Heart left ventricle (tissue), 16 donors: ENCODE measurements at places on chromosomes 11 and 22. TPM values are rescaled to one million over a fixed set of nuclear protein-coding genes. Genes with fewer than 3 reads are reported as not detected.

Gene P2RY2
- 10.7 TPM for total RNA-seq

Gene INS
- total RNA-seq, result not detected

Gene MADD
- total RNA-seq, result 40.2 TPM

DNA sequence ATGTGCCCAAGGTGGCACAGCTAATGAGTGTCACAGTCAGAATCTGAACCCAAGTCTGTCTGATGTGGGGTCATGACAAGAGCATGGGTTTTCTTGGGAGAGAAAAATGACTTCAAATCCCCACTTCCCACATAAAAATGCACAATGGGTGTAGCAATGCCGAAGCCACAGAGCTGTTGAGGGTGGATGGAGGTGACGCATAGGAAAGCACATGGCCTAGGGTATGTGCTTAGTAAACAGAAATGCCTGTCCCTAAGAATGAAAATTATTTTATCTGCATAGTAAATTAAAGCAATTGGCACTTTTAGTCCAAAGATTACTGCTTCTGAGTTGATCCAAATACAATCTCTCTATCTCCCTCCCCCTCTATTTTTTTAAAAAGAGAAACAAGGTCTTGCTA, 10.9 kb downstream of the MICAL3 start:
- no peak for DNase-seq

GRCh38 chr22:28903729-28904128, 20.4 kb downstream of the ZNRF3 start:
- DNase-seq, result peak; percentile 46

DNA sequence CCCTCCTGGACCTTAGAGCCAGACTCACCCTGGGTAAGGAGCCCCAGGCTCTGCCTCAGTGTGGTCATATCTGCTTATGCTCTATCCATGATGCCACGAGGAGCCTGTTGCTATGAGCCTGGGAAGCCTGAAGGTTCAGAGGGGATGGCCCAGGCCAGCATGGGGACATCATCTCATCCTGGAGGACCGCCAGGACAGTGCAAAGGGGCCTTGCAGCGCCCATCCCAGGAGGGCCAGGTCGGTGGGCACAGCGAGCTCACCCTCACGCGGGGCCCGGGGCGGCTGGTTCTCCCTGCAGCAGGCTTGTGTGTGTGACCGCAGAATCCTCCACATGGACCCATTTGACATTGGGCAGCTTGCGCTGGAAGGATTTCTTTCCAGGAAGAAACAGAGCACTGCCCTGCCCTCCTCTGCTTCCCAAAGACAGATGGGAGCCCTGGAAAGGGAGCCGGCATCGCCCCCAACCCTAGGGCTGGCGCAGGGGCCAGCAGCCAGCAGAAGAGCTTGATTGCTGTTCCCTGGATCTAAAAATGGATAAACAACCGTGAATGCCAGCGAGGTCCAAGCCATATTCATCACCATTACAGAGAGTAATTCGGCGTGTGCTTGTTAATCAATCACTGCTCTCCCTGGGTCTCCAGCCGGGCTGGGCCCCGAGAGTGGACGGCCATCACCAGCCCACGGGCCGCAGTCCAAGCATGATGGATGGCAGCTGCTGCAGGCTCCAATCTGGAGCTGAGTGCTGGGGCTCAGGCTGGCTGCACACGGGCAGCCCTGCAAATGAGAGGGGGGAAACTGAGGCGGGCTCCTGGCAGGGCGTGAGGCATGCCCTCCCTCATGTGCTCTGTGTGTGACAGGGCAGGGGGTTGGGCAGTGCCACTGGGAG, 739.7 kb downstream of the BRD1 start:
- DNase-seq, result no peak

DNA sequence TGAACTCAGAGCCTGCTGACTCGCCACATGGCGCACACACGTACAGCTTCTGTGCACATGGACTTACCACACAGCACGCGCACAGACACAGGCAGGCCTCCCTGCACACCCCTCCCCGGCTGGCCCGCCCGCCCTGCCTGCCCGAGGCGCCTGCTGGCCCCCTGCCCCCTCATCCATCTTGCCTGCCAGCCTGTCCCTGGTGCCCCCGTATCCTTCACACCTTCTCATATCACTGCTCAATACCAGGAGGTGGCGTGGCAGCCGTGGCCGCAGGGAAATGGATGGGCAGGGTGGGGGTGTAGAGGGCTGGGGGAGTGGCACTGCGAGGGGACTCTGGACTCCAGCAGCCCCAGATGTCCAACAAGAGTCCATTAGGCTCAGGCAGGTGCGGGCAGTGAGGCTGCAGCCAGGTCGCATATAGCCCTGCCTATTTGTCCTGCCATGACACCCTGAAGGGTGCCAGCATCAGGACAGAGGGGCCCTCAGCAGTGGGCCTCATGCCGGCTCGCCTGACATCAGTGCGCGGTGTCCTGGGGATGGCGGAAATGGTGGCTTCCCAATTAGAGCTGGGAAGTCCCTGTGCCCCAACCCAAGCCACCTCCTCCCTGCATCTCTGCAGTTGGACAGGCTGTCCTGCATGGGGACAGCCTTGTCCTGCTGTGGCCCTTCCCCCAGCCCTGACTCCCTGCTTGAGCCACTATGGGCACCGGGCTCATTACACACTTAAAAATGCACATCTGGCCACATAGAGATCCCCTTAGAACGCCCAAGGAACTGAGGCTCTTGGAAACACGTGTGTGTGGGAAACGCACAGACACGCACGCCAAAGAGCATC, 2.0 kb upstream of the TBX10 start:
- DNase-seq, result no peak

Gene XKR3
- total RNA-seq, result not detected

- no peak for DNase-seq
Measured at GRCh38 chr11:34620820-34621792, at the start of gene EHF. Gene EHF, plus strand, starts transcription at chr11:34621093. Its CDS starts 21,538 bp downstream, at chr11:34642631.

GRCh38 chr11:119318240-119319135, 1.6 kb upstream of the MCAM start:
- peak; percentile 38 for DNase-seq

DNA sequence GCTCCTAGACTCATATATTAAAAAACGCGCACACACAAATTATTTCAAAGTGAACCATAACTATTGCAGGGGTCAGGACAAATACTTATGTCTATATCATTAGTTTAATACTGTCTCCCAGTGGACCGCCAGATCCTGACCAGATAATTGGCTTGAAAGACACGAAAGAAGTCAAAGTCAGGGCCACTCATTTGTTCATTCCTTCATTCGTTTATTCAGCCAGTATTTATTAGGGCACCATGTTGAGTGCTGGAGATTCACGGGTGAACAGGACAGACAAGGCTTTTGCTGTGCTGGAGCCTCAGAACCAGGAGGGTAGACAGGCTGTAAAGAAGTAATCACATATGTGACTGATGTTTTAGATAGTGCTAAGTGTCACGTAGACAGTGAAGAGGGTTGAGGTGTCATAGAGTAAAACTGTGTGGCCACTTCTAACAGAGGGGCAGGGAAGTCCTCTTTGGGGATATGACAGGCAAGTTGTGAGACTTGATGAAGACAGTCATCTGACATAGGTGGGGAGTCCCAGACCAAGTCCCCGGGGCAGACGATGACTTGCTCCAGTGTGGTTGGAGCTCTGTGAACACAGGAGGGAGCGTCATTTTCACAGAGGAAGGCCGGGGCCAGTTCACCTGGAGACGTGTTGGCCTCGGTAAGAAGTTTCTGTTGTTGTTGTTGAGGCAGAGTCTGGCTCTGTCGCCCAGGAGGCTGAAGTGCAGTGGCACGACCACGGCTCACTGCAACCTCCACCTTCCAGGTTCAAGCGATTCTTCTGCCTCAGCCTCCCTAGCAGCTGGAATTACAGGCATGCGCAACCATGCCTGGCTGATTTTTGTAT, 25.9 kb downstream of the RBX1 start:
- DNase-seq, result no peak

DNA sequence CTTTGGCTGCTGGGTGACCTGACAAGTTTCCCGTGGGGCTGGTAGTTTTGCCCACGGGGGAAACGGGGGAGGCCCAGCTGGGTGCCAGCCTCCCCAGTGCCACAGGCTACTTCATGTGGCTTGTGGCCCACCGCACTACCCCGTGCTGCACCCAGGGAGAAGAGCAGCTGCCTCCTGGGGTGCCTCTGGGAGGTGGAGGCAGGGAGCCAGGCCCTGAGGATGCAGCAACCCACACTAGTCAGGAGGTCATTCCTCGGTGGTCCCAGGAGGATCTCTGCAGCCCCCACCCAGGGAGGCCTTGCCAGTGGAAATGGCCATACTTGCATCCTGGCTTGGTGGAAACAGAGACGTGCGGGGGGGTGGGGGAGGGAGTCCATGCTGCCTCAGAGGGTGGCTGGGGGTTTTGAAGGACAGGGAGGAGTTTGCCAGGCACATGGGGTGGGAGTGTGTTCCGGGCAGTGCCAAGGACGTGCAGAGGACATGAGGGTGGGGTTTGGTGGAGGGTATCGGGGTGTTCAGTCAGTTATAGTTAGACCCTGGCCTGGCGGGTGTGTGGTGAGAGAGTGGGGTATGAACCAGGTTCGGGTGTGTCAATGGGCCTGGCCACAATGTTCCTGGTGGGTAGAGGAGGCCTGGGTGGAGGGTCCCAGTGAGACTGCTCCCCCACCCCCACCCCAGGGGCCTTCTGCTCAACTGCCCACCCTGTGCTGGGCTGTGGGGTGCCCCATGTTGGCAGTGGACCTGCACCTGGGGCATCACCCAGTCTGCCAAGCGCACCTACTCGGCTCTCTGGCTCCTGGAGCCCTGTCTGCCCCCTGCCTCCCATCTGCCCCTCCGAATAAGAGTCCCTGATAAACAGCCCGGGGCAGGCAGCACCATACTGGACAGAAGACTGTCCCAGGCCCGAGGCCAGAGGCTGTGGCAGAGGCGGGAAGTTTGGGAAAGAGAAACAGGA, 3.8 kb downstream of the PIM3 start:
- no peak for DNase-seq

DNA sequence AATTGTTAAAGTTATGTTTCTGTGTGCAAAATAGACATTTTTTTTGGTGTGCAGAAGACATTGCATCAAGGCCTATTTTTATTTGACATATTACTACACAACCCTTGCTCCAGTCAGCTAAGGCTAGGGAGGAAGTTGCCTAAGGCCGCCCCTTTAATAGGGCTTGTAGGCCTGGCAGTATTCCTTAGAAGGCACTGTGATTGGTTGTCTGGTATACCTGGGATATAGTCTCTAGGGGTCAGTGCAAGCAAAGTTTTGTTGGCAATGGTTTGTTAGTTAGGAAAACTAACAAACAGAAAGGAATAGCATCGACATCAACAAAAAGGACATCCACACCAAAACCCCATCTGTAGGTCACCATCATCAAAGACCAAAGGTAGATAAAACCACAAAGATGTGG, 16.9 kb downstream of the CCDC15 start:
- no peak for DNase-seq

DNA sequence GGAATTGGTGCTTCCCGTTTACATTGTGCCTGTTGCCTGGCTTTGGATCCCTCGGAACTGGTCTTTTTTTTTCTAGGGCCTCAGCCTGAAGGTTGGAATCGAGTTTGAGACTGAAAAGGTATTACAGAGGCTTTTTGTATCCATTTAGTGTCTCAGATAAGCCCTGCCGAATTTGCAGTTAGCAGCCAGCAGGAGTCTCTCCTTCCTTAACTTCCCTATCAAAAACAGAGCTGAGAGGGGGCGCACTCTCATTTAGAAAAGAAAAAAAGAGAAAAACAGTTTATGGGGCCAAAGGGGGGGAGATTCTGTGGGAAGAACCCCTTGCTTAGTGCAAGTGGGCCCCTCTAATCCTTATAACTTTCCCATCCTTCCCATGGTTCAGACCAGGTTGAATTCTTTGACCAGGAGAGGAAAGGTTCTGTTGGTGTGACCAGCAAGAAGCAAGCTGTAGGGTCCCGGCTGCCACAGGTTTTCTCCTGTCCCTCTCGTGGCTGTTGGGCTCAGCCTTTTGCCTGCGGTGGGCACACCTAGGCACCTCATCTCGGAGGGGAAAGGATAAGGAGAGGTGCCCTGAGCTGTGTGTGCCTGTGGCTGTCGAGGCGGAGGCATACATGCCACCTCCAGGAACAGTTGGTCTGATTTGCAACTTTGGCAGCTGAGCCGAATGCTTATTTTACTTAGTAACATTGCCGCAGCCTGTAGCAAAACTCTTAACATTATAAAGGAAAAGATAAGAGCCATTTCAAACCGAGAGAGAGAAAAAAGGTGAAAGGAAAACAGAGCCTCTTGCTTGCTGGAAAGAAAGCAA, 565.0 kb upstream of the CNTN5 start:
- no peak for DNase-seq

- peak; percentile 97 for DNase-seq
Measured at GRCh38 chr22:46267431-46268279, at the start of gene TTC38. Gene TTC38, plus strand, starts transcription at chr22:46268008. Its CDS starts 32 bp downstream, at chr22:46268040.

GRCh38 chr22:50229370-50229769, 15.5 kb downstream of the TUBGCP6 start:
- DNase-seq, result no peak

GRCh38 chr11:132621976-132622580, 910.2 kb downstream of the OPCML start:
- no peak for DNase-seq

GRCh38 chr11:46106530-46107407, 14.5 kb downstream of the PHF21A start:
- DNase-seq, result no peak

- no peak for DNase-seq
Measured at GRCh38 chr11:61974766-61975631, 7.6 kb upstream of the FTH1 start.

DNA sequence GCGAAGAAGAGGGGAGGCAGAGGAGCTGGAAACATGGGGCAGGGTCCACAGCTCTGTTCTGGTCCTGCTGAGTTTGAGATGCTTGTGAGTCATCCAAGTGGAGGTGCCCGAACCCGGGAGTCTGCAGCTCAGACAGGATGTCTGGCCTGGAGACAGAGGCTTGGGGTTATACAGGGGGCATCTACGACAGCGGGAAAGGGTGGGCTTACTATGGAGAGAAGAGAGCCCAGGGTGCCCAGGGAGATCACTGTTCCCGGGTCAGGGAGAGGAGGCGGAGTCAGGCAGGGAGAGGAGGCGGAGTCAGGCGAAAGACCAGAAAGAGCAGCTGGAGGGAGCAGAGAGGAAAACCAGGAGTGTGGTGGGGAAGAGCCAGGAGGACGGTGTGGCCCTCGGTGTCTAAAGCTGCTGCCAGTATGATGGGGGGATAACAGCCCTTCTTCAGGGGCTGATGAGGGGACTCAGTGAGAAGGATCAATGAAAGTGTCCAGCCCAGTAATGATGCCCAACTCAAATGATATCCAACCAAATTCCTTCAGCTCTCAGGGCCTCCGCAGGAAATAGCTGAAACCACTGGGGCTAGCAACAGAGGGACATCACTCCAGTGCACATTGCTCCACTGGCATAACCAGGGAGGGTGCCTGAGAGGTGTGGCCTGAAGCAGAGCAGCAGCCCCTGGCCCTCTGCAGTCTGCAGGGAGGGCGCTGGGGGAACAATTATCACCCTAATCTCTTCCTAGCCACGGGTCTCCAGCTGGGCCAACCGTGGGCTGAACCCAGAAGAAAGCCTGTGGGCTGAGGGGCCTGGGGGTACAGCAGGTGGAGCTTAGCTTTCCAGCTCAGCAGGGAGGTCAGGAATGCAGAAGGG, 2.6 kb upstream of the LTBP3 start:
- no peak for DNase-seq
